ENCODE measurements at places on chromosomes 2 and 18. TPM values are rescaled to one million over a fixed set of nuclear protein-coding genes. Genes with fewer than 3 reads are reported as not detected.

DNA sequence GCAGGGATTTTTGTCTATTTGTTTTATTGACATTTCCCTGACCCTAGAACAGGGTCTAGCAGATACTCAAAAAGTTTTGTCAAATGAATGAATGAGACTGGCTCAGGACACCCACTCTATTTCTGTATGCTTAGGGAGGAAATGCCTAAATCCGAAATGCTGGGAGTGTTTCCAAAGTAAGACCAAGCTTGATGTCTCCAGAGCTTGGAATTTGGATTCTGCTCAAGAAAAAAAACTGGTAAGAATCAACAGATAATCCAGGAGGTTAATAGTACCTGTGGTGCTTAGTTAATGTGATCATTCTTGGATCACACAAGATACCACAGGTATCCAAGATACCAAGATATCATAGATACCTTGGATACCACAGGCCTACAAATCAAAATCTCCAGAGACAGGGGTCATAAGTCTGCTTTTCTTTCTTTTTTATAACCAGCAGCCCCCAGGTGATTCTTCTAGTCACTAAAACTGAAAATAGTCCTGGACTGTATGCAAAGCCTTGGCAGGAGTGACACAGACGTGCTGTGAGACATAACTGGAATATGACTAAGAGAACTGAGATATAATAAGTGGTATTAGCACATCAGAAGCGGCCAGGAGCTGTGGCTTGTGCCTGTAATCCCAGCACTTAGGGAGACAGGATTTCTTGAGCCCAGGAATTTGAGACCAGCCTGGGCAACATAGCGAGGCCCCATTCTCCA is 39.9 kb upstream of the SP3 start:
- DNase-seq, result no peak

DNA sequence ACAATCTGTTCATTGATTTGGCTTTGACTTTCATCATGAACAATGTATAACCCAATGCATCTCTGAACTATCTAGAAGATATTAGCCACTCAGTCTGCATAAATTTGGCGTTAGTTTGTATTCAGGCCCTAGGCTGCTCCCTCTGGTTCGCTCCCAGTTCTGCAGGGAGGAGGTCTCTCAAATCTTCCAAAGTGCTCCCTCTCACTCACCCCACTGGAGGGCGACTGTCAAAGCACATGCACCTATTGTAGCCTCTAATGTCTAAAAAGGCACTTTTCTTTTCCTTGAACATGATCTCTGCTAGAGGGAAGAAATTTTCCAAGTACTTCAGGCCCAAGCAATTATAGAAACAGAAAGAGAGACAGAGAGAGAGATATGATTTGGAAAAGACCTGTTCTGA is 291.5 kb downstream of the TDRD15 start:
- no peak for DNase-seq

GRCh38 chr2:98452396-98453027 is 7.9 kb downstream of the INPP4A start:
- no peak for DNase-seq

DNA sequence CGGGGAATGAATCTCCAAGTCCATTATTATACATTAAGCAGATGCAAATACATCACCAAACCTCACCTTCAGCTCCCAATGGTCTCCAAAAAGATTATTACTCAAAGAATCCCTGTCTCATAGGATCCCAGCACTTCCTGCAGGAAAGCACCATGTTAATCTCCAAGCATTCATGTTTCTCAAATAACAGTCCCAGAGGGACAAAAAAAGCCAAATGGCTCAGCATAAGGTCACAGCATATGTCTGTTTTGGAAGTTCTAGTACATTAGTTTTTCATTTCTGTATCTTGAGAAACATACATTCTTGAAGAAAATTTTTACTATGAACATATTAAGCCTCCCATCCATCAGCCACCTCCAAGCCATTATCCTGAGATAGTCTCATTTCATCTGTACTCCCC is 103.3 kb downstream of the METTL4 start:
- DNase-seq, result no peak

GRCh38 chr2:236449167-236449761 is 120.4 kb upstream of the ACKR3 start:
- no peak for DNase-seq

- DNase-seq, result no peak
Measured at GRCh38 chr2:23600346-23600745, 215.4 kb downstream of the KLHL29 start.

DNA sequence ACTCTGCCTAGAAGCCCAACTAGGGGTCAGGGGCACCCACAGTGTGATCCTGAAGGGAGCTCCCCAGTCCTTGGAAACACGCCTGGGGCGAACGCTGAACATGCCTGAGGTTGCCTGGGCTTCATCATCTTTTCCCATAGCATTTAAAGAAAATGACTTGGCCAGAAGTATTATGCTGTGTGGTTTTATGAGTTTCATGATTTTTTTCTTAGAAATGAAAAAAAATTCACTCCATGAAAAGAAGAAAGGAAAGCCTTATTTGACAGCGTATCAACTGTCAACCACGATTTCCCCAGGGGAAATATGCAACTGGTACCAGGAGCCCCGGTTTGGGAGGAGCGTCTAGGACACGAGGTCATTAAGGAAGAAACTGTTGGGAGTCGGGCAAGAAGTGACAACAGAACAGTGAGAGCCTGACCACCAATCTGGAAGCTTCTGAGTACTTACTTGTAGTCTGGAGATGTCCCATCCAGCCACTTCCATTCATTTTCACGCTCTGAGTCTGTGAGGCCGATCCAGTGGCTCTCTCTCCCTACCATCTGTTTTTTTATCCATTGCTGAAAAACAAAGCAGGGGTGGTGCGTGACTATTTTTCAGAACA is 63.5 kb upstream of the THOC1 start:
- no peak for DNase-seq

GRCh38 chr2:156294945-156295580 is 37.5 kb downstream of the NR4A2 start:
- DNase-seq, result no peak

GRCh38 chr18:69215161-69215560 is 185.5 kb upstream of the DOK6 start:
- DNase-seq, result no peak

DNA sequence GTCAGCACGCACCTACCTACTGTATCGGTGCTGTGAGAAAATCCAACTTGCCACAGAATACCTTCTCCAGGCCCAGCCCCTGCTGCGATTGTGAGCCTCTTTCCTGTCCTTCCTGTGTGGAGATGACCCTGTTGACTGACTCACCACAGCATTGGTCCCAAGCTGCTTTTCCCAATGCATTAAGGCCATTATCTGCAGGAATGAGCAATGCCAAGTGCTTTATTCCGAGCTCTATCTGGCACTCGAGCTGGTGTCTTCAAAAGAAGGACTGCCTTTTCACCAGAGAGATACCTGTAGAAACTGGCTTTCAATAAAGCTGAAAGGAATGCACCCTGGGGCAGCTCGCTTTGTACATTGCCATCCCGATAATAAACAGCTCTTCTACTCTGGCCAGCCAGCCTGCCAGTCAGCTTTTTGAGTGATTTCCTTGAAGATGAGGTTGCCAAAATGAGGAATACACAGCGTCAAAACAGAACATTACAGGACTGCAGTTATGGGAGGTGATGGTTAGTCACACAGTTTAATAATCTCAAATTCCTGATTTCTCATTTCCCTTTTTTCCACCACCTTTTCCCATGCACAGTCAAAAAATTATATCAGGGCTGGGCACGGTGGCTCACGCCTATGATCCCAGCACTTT is 8.3 kb upstream of the RNF103 start:
- DNase-seq, result no peak

- DNase-seq, result no peak
Measured at GRCh38 chr2:60960706-60961105, 56.8 kb upstream of the PEX13 start.

- DNase-seq, result peak; percentile 59
Measured at GRCh38 chr2:21317131-21317530, 193.4 kb downstream of the TDRD15 start.

DNA sequence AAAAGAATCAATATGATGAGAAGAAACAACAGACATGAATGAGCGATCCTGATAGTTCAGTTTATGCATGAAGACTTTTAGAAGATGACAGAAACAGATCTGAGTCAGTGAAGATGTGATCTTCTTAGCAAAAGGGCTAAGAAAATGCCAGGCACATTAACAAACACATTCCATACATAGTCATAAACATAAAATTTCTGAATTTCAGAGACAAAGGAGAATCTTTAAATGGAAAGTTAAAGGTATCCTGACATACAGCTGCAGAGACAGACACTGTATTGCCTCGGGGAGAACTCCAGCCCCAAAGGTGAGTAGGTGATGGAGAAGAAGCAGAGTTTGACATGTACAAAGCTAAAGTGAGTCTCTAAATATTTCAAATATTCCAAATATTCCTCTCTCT is 40.6 kb upstream of the FN1 start:
- no peak for DNase-seq

- no peak for DNase-seq
Measured at GRCh38 chr2:32977228-32977758, 30.5 kb downstream of the LTBP1 start.

DNA sequence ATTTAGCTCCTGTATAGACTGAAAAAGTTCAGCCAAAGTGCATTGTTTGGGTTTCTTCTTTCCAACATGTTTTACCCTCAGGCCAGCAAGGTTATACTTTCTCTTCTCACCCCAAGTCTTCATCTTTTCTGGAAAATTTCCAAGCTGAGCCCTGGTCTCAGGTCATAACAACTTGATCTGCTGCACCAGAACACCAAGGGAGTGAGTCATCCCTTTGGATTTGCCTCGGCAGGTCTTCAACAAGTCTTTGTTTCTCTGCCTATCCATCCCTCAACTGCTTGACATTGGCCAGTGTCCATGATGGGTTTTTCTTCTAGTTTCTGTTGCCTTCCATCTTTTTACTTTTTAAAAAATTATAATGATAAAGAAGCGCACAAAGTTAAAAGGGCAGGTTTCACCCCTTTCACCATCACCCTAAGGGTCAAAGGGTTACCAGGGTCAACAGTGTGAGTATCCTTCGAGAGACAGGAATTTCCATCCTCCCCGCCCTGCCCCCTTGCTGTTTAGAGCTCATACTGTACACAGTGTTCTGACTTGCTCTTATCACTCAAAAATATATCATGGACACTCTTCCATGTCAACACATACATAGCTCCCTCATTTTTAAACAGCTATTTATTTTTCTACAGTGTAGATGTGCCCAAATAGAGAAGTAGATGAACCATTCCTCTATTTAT is 5.7 kb upstream of the SPATS2L start:
- DNase-seq, result no peak

GRCh38 chr2:70531419-70532086 is 22.1 kb downstream of the TGFA start:
- DNase-seq, result no peak

- no peak for DNase-seq
Measured at GRCh38 chr2:239806276-239806675, 218.9 kb downstream of the NDUFA10 start.

DNA sequence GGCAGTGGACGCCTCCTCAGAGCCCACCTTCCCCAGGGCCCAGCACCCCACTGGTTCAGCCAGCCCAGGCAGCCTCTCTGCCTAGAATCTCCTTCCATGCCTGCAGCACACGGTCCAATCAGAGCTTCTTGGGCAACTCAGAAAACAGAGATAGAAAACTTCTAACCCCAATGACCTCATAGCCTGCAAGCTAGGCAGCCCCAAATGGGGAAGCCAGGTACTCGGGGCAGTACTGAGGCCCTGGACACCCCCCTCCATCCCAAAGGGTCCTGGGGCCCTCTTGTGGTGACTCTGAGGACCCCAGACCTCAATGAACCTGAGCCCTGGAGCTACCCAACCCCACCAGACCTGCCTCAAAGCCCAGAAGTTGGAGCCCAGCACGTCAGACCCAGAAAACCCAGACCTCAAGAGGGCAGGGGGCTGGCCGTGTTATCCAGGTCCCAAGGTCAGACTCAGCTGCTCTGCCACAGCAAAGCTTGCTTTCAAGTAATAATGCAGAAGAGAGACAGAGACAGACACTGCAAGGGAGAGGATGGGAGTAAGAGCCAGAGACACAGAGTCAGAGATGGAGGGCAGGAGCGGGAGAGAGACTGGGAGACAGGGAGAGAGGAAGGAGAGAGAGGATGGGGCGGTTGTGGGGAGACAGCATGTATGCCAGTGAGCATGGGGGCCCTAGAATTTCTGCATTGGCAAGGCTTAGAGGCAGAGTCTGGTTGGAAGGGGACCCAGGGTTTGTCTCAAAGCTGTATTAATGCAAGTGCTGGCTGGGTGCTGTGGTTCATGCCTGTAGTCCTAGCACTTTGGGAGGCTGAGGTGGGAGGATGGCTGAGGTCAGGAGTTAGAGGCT is 28.2 kb downstream of the SERTAD2 start:
- DNase-seq, result no peak

DNA sequence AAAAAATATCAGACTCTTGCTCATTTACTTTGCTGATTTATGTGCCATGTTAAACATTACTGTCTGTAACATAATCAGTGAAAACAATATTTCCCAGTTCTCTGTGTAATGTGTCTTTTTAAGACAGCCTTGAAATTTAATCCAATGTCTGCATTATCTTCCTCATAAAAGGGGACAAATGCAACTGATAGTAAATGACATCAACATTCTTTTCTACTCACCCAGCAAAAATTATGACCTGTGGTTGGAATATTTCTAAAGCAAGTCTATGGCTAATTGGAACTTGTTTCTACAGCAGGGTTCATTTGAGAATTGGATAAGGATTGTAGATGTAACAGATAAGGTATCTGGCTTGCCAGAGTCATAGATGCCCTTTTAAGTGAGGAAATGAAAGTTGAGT is 34.8 kb downstream of the C1D start:
- no peak for DNase-seq

- no peak for DNase-seq
Measured at GRCh38 chr2:226818930-226819329, 16.9 kb upstream of the RHBDD1 start.

GRCh38 chr18:31643003-31643402 is 41.4 kb downstream of the B4GALT6 start:
- no peak for DNase-seq

DNA sequence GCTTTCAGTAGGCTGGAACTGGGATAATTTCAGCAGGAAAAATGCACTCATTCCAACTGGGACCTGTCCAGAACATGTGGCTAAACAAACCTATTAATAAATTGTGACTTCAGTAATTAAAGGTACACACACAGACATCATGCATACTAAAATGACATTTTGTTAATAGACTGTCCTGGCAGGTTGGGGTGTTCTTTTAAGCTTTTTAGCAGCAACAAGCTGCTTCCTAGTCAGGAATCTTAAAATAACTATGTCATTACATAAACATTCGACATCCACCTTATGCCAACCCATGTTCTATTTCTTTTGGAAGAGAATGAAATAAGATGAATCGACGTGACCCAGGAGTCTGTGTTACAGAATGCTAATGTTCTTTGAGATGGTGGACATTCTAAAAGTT is 435.7 kb downstream of the TXNL1 start:
- DNase-seq, result no peak

- DNase-seq, result no peak
Measured at GRCh38 chr2:48560546-48561209, 30.7 kb downstream of the STON1 start.

ELOA2 gene
- not detected for polyA plus RNA-seq

GPAT2 gene
- polyA plus RNA-seq, result 0.71 TPM

ALPP gene
- polyA plus RNA-seq, result not detected

SH3BP4 gene
- 37.7 TPM for polyA plus RNA-seq

ACP1 gene
- polyA plus RNA-seq, result 148 TPM

EVX2 gene
- not detected for polyA plus RNA-seq

GCKR gene
- polyA plus RNA-seq, result 0.10 TPM

CRYGC gene
- polyA plus RNA-seq, result not detected

ERICH2 gene
- 2.2 TPM for polyA plus RNA-seq

KCNE4 gene
- 10.7 TPM for polyA plus RNA-seq

ASB18 gene
- 0.13 TPM for polyA plus RNA-seq

UGT1A3 gene
- polyA plus RNA-seq, result 0.14 TPM

All from renal pelvis (tissue), 12 donors.